Activated effector memory CD4-positive, alpha-beta T cell treated with Interleukin-2 at 50 U/mL for 16 hours (primary cell): ENCODE measurements at places on chromosomes 6 and 20.
A peak's percentile ranks its signal among the peaks of the same experiment; 100 is the strongest.

- DNase-seq: peak; percentile 19
Observed at GRCh38 chr6:2970753-2971419, 481 bp downstream of the SERPINB6 start.

- no peak for DNase-seq
Observed at GRCh38 chr20:43903953-43904826, 10.5 kb upstream of the TOX2 start.

DNA sequence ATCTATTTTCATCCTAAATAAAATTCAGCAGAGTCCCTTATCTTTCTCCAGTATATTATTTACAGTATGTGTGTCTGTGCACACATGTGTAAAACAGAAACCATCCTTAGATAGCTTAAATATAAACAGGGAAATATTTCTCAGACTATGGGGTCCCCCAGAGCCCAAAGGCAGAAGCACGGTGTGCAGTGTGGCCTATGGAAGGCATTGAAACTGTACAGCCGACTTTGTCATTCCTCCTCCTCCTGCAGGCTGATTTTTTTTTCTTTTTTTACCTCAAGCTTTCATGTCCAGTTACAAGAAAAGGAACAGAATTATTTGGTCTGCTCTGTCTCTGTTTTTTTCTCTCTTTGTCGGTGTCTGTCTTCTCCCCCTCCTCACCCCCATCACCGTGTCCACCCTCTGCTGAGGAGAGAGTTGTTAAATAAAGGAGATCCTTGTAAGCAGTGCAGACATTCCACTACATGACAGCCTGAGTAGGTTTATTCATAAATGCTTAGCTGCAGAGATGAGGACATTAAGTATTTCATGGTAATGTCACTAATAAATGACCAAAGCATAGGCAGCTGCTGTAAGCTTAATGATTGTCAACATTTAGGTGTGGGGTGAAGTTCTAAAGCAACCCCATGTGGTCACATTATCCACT lies 31.8 kb upstream of the SLC35D3 start:
- no peak for DNase-seq

- no peak for DNase-seq
Observed at GRCh38 chr6:92292067-92292466, 1127.3 kb downstream of the EPHA7 start.

DNA sequence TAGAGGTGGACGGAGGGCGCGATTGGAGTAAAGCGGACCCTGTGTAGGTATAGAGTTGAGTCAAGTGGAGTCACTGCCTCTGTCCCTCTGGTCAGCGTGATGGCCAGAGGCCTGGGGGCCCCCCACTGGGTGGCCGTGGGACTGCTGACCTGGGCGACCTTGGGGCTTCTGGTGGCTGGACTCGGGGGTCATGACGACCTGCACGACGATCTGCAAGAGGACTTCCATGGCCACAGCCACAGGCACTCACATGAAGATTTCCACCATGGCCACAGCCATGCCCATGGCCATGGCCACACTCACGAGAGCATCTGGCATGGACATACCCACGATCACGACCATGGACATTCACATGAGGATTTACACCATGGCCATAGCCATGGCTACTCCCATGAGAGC lies 479 bp downstream of the SLC39A7 start:
- no peak for DNase-seq

GRCh38 chr6:143743301-143744166 lies 65.8 kb downstream of the PHACTR2 start:
- DNase-seq: no peak

DNA sequence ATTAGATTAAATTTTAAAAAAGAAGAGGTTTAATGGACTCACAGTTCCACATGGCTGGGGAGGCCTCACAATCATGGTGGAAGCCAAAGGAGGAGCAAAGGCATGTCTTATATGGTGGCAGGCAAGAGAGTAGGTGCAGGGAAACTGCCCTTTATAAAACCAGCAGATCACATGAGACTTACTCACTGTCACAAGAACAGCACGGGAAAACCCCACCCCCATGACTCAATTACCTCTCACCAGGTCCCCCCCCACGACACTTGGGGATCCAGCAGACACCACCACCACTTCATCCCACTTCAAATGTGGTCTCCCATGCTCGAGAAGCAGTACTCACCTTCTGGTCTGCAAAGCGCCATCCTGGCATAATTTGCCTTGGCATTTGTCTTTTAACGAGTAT lies 24.6 kb downstream of the MTFR2 start:
- no peak for DNase-seq

DNA sequence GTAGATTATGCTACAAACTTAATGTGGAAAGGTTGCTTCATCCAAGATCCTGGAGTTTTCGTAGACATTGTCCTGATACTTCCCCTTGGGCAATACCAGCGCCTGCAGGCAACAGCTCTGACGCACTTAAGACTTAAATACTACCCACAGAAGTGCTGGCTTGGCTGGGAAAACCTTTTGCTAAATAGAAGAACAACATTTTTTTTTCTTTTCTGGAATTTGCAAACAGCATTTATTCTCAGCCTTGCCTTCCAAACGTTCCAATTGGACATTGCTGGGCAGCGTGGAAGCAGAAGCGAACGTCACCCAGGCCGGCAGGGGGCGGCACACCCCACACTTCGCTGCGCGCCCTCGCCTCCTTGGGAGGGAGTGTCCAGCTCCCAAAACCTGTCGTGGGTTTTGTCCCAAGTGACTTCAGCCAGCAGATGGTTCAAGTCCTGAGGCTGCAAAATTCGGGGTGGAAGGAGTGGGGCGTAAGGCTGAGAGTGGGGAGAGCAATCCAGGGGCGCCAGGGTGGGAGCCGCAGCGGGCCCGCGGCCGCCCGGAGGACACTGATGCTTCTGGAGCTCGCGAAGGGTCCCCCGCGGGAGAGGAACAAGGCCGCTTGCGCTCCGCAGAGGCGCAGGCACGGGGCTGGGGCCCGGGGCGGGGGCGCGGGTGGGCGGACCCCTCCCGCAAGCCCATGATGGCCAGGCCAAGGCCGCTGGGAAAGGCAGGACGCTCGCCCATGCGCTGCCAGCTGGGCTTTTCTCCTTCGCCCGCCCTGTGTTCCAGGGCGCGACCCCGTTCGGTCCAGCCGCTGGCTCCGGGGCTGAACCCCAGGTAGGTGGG lies 60.8 kb upstream of the MAP3K4 start:
- peak; percentile 41 for DNase-seq

- DNase-seq: no peak
Observed at GRCh38 chr6:137746264-137746663, 120.8 kb upstream of the TNFAIP3 start.

DNA sequence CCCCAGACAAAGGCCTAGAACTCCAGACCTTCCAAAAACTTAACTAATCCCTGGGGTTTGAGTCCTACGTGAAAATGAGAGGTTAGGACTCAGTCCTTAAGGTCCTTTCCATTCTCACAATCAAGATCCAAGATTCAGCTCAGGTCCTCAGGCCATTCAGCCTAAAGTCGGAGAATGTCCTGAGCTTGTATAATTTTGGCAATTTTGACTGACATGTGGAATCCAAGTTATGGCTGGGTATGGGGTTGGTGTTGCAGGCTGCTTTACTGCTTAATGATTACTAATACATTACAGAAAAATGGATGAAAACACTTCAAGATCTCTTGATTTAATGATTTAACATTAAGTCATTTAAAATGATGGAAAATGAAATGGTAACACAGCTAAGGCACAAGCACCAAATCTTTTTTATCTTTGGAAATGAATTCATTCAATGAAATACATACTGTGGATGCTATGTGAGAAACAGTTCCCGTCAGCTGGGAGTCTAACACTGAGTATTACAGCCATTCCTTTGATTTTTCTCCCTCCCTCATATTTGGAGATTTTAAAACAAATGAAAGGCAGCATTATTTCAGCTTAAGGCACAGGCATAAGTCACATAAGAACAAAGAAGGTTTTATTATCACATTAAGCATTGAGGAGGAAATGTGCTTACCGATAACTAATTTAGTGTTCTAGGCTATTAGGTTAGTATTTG lies 1.3 kb downstream of the ARHGAP18 start:
- DNase-seq: no peak

- DNase-seq: no peak
Observed at GRCh38 chr6:32196682-32197616, 4.5 kb upstream of the GPSM3 start.
